ENCODE measurements at places on chromosomes 16 and 17.
A peak's percentile ranks its signal among the peaks of the same experiment; 100 is the strongest.

DNA sequence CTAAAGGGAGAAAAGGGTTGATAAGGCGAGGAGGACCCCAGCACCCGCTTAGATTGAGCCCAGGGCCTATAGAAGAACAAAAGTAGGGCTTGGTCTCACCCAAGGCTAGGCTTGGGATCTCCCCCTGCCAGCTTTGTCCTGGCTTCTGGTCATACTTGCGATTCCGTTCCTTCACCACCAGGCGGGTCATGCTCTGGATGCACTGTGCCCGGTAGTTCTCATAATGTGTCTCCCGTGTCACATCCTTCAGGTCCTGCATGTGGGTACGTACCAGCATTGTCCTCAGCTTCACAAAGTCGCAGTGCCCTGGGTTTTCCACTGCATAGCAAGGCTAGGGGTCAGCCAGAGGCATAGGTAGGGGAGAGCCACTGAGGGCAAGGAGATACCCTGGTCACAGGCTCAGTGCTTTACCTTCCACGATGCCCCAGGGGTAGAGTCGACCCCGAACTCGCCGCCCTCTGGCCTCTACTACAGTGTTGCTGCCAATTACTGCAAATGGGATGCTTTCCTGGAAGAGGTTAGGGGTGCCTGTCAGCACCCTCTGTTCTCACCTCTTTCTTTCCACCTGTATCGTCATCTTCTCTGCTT, 6.5 kb upstream of the MTMR4 start:
- no peak for DNase-seq

DNA sequence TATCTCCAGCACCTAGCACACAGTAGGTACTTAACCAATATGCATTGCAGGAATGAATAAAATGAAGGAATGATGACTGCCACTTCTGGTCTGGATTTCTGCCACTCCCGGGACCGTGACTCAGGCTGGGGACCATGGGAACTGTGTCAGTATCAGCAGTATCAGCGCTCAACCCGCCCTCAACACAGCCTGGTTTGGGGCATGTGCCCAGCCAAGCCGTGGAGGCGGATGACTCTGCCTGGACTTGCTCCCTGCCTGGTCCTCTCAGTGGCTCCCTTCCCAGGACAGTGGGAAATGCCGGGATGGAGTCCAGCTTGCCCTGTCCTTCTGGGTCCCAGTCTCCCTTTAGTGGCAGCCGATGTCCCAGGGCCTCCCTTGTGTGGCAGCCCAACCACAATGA, 55.1 kb downstream of the SRCIN1 start:
- no peak for DNase-seq

DNA sequence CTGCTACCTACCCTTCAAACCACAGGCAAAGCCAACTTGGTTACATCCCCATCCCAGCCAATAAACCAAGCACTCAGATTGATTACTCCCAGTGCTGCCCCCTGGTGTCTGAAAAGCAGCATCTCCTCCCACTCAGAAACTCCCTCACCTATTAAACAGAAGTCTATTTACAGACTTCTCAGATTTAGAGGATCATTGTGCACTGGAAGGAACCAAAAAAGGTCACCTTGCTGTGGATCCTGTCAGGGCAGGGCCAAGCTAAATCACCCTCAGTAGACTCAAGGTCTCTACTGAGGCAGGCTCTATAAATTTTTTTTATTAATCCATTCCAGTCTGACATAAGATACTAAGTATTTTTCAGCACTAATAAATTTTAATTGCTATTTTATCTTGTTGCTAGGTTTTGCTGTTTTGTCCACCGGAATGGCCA, 17.6 kb downstream of the HIGD1B start:
- peak; percentile 53 for DNase-seq

- DNase-seq = no peak
Observed at GRCh38 chr16:81797443-81797842, 18.4 kb downstream of the PLCG2 start.

DNA sequence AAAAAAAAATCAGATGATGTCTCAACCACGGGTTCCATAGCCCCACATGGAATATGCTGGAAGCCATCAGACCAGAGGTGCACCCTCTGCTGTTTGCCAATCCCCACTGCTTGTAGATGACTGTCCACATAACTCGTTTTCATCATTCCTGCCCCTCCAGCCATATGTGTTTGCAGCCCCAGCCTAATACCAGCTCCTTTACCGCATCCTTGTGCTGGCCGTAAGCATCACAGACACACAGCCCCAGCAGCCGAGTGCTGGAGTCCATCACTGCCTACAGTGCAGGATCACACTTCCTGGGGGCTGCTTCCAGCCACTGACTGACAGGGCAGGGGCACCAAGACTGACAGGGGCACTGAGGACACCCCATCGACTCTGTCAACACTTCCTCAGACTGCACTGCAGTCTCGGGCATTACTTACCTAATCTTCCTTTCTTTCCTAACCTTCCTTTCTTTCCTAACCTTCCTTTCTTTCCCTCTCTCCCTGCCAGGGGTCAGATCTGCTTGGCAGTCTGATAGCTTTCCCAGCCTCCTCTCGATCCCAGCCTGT, 5.0 kb downstream of the RCVRN start:
- no peak for DNase-seq

DNA sequence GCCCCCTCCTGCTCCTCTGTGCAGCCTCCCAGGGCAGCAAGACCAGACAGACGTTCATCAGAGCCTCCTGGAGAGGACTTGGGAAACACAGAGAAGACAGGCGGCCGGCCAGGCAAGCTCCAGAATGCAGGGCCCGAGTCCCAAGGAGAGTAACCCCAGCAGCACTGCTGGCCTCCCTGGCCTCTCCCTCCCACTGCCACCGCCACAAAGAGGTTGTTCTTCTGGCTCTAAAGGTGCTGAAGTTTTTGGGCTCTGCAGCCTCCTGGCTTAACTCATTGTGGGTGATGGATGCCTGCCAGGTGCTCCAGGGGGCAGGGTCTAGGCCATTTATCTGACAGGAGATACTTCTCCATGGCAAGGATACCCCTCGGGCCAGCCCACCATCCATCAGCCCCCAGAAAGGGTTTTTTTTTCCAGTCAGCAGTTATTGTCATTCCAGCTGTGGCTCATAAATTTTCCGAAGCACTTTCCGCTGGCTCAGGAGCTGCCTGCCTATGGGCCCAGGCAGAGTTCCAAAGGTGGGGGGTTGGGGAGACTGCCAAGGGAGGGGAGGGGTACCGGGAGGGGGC, 32.0 kb upstream of the MRPS23 start:
- no peak for DNase-seq

- DNase-seq = no peak
Observed at GRCh38 chr17:34434052-34434451, 71.0 kb upstream of the CCL1 start.

DNA sequence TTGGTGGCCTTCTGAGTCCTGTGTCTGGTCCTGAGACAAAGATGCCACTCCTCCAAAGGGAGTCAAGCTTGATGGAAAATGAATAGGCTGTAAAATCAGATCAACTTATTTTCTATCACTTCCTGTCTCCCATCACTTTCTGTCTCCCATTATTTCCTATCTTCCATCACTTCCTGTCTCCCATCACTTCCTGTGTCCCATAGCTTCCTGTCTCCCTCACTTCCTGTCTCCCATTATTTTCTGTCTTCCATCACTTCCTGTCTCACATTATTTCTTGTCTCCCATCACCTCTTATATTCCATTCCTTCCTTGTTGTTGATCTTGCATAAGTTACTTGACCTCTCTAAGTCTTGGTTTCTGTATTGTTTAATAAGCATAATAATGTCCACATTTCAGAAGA, 418.5 kb upstream of the EEF2KMT start:
- DNase-seq = no peak

DNA sequence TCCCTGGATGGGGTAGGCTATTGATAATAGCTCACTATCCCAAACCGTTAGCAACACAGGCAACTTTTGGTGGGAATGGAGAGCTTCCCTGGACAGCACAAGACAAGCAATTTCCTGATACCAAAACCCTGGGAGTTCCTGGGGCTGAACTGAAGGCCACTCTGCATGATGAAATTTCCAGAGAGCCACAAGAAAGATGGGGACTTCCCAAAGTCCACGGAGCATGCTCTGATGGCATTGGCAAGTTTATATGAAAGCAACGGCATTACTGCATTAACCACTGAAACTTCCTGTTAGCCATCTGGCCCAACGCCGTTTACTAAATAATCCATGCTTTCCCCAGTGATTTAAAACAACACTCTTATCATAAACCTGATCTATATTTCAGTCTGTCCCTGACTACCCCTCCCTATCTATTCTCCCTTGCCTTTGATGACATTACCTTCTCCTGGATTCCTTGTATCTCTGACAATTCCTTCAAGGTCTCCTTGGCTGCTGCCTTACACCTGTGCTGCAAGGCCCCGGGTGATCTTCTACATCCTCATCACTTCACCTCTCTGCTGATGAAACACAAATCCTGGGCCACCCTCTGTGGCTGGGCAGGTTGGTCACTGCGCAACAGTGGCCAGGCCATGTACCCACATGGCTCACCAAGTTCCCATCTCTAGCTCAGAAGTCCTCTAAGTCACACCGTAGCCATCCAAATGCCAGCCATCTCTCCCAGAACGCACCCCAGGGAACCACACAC, 108.5 kb upstream of the RCVRN start:
- DNase-seq = no peak

GRCh38 chr16:54542805-54543505, 256.4 kb upstream of the IRX3 start:
- DNase-seq = no peak

DNA sequence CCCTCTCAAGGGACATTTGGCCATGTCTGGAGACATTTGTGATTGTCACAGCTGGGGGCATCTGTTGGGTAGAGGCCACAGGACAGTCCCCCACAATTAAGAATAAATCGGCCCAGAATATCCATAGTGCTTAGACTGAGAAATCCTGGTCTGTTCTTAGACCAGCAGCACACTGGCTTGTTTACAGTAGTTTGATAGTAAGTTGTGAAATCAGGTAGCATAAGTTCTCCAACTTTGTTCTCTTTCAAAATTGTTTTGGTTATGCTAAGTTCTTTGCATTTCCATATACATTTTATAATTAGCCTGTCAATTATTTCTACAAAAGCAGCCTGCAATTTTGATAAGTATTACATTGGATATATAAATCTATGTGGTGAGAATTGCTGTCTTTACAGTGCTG, 6.8 kb downstream of the MGRN1 start:
- DNase-seq = no peak

DNA sequence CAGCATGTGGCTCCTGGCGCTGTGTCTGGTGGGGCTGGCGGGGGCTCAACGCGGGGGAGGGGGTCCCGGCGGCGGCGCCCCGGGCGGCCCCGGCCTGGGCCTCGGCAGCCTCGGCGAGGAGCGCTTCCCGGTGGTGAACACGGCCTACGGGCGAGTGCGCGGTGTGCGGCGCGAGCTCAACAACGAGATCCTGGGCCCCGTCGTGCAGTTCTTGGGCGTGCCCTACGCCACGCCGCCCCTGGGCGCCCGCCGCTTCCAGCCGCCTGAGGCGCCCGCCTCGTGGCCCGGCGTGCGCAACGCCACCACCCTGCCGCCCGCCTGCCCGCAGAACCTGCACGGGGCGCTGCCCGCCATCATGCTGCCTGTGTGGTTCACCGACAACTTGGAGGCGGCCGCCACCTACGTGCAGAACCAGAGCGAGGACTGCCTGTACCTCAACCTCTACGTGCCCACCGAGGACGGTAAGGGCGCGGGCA, 645 bp downstream of the NLGN2 start:
- no peak for DNase-seq

DNA sequence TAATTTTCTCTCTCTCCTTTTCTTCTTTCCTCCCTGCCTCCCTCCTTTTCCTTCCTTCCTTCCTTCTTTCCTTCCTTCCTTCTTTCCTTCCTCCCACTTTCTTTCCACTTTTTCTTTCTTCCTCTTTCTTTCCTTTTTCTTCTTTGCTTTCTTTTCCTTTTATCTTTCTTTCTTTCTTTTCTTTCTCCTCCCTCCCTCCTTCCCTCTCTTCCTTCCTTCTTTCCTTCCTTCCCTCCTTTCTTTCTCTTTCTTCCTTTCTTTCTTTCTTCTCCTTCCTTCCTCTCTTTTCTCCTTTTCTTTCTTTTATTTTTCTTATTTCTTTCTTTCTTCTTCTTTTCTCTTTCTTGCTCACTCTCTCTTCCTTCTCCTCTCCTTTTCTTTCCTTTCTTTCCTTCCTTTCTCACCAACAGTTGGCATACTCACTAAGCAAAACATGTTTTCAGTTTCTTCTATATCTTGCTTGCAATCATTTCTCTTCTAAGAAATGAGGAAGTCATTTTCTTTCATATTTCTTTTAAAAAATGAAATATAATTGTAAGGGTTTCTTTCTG, 97.1 kb upstream of the MAF start:
- no peak for DNase-seq

DNA sequence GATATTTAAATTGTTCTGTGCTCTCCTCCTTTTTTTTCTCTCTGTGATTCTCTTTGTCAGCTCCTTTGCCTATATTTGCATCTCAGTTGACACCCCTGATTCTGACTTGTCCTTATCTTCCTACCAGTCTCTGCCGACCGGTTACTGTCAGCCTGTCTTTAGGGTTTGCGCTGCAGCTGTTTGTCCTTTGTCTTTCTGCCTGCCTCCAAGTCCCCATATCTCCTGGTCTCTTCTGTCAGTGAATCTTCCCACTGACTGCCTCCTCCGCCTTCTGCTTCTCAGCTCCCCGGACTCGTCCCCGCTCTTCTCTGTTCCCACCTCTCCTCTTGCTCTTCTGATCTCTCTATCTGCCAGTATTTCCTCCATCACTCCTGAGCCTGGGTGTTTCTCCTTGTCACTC, 5.2 kb downstream of the TLCD2 start:
- DNase-seq = no peak

DNA sequence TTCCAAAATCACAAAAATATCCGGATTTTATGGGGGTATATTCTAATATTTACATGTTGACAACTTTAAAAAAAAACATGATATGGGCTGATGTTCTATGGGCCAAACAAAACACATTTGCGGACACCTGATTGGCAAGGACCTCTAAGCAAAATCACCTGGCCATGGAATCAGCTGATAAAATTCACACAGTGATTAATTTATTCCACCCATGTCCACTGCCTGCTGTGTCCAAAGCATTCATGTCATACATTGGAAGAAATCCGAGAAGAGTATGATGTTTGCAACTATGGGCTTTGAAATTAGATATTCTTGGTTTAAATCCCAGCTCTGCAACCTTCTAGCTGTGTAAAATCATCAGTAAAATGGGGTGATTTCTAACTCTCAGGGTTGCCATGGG, 538.7 kb downstream of the HAPSTR1 start:
- no peak for DNase-seq

- DNase-seq = no peak
Observed at GRCh38 chr16:52578007-52578828, 31.3 kb upstream of the TOX3 start.

DNA sequence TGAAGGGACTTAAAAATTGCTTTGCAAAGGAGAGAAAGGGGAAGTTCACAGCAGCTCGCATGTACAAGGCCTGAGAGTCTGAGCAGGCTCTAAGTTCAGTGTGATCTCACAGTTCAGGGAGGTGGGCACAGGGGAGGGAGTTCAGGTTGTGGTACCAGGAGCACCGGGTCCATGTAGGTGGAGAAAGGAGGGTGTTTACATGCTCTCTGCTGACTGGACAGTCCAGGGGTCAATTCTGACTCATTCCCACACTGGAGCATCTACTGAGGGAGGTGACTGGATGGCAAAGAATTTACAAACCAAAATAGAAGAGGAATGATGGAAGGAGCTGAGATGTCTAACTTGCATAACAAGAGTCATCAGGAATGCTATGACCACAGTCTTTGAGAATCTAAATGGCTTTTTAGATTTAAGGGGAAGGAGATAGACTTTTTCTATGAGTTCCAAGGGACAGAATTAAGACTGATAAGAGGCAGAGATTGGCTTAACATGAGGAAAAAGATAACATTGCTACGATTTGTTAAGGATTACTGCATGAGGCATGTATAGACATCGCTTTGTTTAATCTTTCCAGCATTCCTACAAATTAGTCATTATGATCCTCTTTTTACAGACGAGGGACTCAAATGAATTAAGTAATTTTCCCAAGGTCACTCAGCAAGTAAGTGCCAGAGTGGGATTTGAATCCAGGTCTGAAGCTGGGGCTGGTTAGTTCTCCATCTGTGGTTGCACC, 29.9 kb downstream of the MIS12 start:
- DNase-seq = no peak
